ENCODE measurements at places on chromosomes 5 and 9.
A peak's percentile ranks its signal among the peaks of the same experiment; 100 is the strongest.

DNA sequence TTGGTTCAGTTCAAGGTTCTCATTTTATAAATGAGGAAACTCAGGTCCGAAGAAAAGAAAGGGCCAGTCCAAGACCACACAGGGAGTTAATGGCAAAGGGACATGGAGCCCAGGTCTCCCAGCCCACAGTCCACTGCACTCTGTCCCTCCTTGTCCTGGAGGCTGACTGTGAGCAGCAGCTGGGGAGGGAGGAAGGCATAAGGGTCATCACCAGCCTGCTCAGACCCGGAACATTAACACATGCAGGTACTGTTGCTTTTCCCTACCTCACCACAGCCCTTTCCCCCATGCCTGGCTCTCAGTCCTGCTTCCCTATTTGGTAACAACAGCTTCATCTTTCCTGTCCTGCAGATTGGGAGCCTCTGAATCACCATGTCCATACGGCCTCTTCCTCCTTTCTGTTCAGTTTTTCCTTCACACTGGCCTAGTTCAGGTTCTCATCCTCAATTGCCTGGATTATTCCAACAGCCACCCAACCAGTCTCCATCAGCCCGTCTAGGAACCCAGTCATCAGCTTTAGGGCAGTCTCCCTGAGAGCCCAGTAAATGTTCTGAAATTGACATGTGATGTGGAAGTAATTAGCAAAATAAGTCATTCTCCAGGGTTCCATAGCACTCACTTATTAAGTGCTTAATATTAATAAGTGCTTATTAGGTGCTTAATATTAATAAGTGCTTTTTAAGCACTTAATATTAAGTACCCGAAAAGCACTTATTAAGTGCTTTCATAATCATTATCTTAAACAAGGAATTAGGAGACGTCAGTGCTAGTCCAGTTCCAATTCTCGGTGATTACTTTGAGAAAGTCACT, 4.3 kb downstream of the GPX3 start:
- DNase-seq, result no peak

- DNase-seq, result no peak
Measured at GRCh38 chr9:27276193-27277030, 20.5 kb downstream of the EQTN start.

- no peak for DNase-seq
Measured at GRCh38 chr5:56337715-56338319, 104.7 kb upstream of the ANKRD55 start.

- peak; percentile 13 for DNase-seq
Measured at GRCh38 chr5:126811515-126812198, 34.7 kb downstream of the LMNB1 start.

DNA sequence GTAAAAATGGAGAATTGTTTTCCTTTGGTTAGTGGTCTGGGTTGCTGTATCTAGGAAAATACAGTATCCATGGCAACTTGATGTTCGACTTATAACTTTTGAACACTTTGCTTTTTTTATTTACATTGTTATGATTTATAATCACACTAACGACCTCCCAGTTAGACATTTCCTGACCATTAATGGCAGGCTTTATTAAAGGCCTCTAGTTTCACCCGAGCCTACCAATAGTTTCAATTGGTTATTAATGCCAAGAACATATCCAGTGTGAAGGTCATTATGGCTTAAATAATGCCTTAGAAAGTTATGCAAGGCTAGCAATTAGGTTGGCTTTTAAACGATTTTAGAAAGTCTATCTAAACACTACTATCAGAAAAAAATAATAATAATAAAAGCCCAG, 452.0 kb downstream of the DMRTA1 start:
- no peak for DNase-seq

- DNase-seq, result no peak
Measured at GRCh38 chr5:175206669-175207068, 237.3 kb downstream of the DRD1 start.

DNA sequence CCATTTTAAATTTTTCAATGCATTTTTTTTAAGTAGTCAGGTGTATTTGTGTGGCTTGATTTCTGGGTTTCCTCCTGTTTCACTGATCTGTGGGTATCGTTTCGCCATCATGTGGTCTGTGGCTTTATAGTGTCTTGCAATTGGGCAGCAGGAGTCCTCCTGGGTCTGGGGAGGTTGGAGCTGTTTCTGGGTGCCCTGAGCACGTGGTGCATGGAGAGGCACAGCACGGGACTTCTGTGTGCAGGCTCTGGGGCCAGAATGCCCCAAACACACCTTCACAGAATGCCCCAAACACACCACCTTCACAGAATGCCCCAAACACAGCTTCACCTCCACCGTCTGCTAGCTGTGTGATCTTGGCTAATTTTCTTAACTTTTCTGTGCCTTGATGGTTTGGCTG, 82.6 kb upstream of the COL5A1 start:
- no peak for DNase-seq

GRCh38 chr5:130978475-130978874, 186.6 kb downstream of the HINT1 start:
- DNase-seq, result no peak

DNA sequence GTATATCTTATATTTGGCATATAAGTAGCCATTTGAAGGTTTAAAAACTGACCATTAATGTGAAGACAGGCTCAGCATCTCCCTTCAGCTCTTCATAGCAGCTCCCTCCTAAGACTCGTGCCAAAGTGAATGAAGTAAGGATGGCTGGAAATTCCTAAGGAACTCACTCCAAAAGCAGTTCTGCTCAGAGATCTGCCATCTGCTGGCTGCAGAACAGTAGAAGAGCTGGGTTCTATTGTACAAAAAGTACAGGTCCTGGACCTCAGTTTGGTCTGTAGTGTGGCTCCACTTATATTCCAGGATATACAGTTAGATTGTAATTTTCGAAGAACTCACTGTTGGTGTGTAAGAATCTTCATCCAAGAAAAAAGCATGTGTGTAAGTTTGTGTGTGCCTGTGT, 104.9 kb upstream of the RUSC2 start:
- no peak for DNase-seq

DNA sequence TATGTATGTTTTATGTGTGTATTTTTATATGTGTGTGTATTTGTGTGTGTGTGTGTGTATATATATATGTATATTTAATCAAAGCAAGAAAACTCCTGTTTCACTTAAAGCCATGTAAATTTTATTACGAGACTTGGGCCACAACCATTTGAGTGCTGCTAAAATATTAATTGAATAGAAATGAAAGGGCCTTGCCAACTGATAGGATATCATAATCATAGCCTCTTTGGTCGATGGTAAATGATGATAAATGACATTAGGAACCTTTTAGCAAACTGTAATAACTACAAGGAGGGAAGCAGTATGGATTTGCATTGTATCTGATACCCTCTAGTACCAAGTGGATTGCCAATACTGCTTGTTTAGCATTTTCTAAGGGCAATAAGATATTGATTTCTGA, 7.9 kb downstream of the TLE4 start:
- DNase-seq, result no peak

DNA sequence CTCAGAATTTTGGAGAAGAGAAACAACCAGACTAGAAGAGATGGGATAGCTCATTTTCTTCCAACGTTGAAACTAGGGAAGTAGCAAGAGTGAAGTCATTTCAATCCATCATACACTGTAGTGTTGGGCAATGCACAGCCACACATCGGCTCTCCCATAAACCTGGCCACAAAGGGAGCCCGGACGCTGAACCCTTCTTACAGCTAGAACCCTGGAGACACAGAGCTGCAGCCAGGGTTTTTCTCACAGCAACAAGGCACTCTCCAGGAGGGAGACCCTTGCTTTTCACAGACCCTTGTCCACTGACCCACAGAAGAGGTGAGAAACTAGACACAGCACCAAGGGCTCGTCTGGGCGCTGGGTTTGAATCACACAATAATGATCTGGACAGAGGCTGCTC, 101.4 kb upstream of the FSTL4 start:
- DNase-seq, result no peak

DNA sequence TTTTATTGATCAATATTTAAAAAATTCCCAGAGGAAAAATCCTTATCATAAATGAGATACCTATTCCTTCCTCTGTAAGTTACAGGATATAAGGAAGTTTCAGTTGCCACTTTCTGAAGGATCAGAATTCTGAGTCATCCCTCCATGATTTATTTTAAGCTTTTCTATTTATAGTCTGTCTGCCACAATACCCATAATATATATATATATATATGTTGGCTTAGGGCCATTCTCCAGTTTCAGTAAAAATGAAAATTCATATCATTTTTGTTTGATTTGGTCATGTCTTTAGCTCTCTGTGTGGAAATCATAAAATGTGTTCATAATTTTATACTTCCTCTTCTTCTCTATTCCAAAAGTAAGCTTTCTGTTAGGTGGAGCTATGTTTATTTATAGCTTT, 215.8 kb upstream of the CYLC2 start:
- DNase-seq, result no peak

DNA sequence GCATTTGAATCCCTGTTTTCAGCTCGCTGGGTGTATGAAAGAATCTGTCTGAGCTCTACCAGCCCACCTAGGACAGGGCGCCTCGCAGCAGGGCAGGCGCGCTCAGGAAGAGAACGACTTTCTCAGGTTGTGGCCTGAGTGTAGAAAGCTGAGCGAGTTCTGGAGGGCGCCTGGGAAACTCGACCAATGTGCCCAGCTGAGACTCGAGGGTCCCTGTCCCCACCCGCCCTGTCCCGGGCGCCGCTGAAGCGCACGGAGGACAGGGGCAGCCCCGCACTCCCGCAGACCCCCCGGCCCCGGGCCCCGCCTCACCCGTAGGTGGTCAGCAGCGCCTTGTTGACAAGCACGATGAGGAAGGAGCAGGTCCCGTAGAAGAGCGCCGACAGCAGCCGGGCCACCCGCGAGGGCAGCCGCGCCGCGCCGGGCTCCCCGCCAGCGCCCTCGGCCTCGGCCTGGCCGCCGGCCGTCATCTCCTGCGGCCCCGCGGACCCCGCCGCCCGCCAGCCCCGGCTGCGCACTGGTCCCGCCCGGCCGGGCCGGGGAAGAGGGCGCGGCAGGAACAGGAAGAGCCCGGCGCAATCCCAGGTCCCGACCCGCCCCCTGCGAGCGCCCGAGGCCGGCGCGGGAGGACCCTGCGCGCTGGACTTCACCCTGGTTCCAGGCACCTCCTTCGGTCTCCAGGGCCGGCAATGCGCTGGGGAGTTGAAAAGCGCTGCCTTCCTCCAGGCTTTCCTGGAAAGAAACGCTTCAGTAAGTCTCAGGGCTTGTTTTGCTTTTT, at the start of gene SLC35D2:
TSS of gene SLC35D2 (minus strand) at position 547 of the 778 bp plus-strand sequence. CDS start at position 470, 77 bp downstream.
- peak; percentile 7 for DNase-seq

GRCh38 chr5:168263121-168263520, 28.3 kb upstream of the WWC1 start:
- no peak for DNase-seq

DNA sequence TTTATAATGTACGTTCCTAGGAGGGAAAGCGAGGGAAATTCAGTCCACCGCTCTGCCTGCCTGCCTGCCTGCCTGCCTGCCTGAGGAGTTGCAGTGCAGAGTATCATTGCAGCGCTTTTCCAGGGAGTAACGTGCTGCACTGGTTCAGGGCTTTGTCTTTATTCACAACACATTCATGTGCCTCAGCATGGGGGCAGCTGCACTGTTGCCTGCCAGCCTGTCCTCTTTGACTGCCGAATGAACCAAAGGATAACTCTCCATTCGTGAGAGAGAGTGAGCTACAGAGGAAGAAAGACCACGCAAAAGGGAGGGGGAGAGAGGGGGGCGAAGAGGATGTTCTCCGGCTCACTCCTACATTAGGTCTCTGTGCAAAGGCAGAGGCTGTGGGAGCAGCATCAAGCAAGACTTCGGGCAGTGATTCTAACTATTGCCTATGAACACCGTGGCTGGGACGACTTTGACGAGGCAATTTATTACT, 791.2 kb downstream of the MAT2B start:
- no peak for DNase-seq

DNA sequence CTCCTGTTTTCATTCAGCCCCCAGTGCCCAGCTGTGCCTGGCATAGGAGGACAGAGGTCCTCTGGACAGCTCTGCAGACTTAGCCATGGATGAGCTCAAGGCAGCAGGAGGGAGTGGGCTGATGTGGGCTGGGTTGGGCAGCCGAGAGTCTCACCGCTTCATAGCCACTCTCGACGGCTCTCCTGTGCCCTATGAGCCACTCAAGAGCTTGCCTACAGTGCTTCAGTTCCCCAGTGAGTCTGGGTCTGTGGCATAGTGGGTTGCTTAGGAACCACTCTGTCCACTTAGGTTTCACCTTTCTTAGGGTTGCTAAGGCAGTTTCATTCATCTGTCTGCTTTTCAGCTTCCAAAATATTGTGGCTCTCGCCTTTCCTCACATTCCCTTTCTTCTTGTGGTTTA, 296.8 kb downstream of the ICE1 start:
- no peak for DNase-seq

GRCh38 chr5:133460172-133460758, 152.1 kb downstream of the FSTL4 start:
- no peak for DNase-seq

- no peak for DNase-seq
Measured at GRCh38 chr5:59038798-59039295, 456.0 kb downstream of the RAB3C start.

GRCh38 chr5:180975338-180975737, 13.3 kb upstream of the BTNL3 start:
- no peak for DNase-seq

- DNase-seq, result no peak
Measured at GRCh38 chr9:127679506-127679905, 27.3 kb upstream of the CFAP157 start.

- no peak for DNase-seq
Measured at GRCh38 chr9:105693435-105694189, 729 bp upstream of the TMEM38B start.

GRCh38 chr5:32836176-32836575, 125.1 kb downstream of the NPR3 start:
- DNase-seq, result no peak

DNA sequence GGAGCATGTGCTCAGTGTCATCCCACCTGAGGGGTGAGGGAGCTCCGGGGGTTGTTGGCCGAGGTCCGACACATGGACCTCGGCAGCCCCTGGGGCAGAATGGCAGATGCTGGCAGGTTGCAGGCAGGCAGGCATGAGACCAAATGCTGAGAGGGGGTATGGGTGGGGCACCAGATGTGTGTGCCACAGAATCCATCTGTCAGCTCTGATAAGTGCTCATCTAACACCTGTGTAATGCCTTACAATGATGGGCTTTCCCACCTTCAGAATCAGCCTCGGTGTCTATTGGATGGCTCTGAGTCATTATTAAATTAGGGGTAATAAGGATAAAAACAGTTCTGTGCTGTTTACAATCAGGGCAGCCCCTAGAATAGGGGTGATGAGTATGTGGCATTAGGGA, 73.1 kb upstream of the SAP30L start:
- no peak for DNase-seq

DNA sequence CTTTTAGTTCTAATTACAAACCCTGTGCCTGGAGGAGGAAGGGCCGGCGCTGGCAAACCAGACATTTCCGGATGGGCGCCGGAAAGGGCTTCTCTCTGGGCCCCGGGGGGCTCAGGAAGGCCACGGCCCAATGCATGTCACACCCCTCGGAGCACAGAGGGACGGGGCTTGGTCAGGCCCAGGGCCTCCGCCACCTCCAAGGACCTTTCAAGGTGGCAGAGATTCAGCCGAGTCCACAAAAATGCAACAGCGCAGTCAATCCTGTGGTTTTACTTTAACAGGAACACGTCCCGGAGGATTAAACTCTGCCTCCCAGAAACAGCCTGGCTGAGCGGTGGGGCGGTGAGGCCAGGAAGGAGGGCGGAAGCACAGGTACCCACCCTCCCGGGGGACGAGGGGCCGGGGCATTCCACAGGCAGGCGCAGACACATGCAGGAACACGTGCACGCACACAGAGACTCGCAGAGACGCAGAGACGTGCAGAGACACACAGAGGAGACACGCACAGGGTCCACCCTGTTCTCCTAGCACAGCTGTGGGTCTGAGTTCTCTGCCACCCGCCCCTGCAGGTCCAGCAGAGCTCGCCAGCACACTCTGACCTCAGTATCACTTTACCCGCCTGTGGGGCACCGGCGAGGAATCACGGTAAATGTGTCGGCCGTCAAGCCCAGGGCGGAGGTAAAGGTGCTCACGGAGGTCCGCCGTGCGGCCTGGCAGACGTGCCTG, 23.0 kb downstream of the SLC9A3 start:
- no peak for DNase-seq
